Pericardium fibroblast (primary cell): ENCODE measurements at places on chromosomes 3 and 15. TPM values are rescaled to one million over a fixed set of nuclear protein-coding genes. Genes with fewer than 3 reads are reported as not detected.

The DET1 gene
- 7.5 and 7.7 TPM in 2 replicates for total RNA-seq

The SCN11A gene
- 0.12 and 0.26 TPM in 2 replicates for total RNA-seq

The LRRIQ4 gene
- not detected in 2 replicates for total RNA-seq

The CPA3 gene
- not detected in 2 replicates for total RNA-seq

The C3orf70 gene
- 0.34 and 4.3 TPM in 2 replicates for total RNA-seq

The CNTN4 gene
- total RNA-seq = 4.9 TPM in 1 of 2 replicates, not detected in the other

The GRAMD2A gene
- 0.12 and 0.26 TPM in 2 replicates for total RNA-seq

The CCR5 gene
- total RNA-seq = not detected in 2 replicates

The GRK7 gene
- total RNA-seq = not detected in 2 replicates

The RPL14 gene
- total RNA-seq = 534 and 957 TPM in 2 replicates

The TTLL13 gene
- total RNA-seq = 0.23 TPM in 1 of 2 replicates, not detected in the other

The NR1I2 gene
- not detected in 2 replicates for total RNA-seq

The GOLGA8M gene
- total RNA-seq = 0.09 and 1.8 TPM in 2 replicates

The CASR gene
- not detected in 2 replicates for total RNA-seq

The HDAC11 gene
- total RNA-seq = 7.8 and 11.7 TPM in 2 replicates

The SIDT1 gene
- not detected in 2 replicates for total RNA-seq

The CCDC80 gene
- total RNA-seq = 1,145 and 1,533 TPM in 2 replicates

The GP5 gene
- under 0.01 TPM in 1 of 2 replicates, not detected in the other for total RNA-seq

The CYP1A2 gene
- not detected in 2 replicates for total RNA-seq

The SERINC4 gene
- total RNA-seq = not detected in 2 replicates

The MYRIP gene
- total RNA-seq = not detected in 2 replicates

The CACNA2D3 gene
- 3.4 TPM in 1 of 2 replicates, not detected in the other for total RNA-seq

The ROBO2 gene
- total RNA-seq = 0.23 and 0.34 TPM in 2 replicates

The SH2D7 gene
- not detected in 2 replicates for total RNA-seq

The PATL2 gene
- total RNA-seq = not detected in 2 replicates

The MYLK gene
- total RNA-seq = 7.3 and 12.8 TPM in 2 replicates

The CCDC12 gene
- 13.9 and 23.2 TPM in 2 replicates for total RNA-seq

The CACNA2D2 gene
- total RNA-seq = 0.12 TPM in 1 of 2 replicates, not detected in the other

The DNAH12 gene
- total RNA-seq = not detected in 2 replicates

The CHRFAM7A gene
- not detected in 2 replicates for total RNA-seq

The KLF15 gene
- 28.6 and 40.0 TPM in 2 replicates for total RNA-seq

The SOX14 gene
- not detected in 2 replicates for total RNA-seq

The ANKUB1 gene
- total RNA-seq = not detected in 2 replicates

The STRIT1 gene
- not detected in 2 replicates for total RNA-seq

The ITIH1 gene
- not detected in 2 replicates for total RNA-seq

The SH3GL3 gene
- 0.47 and 1.3 TPM in 2 replicates for total RNA-seq

The COL6A5 gene
- total RNA-seq = not detected in 2 replicates

The ZBTB38 gene
- total RNA-seq = 62.9 and 77.5 TPM in 2 replicates

The DBR1 gene
- 7.6 and 7.7 TPM in 2 replicates for total RNA-seq

The AGBL1 gene
- total RNA-seq = not detected in 2 replicates

The FRMD4B gene
- 3.0 and 6.0 TPM in 2 replicates for total RNA-seq
